ENCODE measurements at places on chromosomes 1 and 21.

GRCh38 chr1:155996166-155996565 is 17.8 kb upstream of the ARHGEF2 start:
- DNase-seq = no peak

DNA sequence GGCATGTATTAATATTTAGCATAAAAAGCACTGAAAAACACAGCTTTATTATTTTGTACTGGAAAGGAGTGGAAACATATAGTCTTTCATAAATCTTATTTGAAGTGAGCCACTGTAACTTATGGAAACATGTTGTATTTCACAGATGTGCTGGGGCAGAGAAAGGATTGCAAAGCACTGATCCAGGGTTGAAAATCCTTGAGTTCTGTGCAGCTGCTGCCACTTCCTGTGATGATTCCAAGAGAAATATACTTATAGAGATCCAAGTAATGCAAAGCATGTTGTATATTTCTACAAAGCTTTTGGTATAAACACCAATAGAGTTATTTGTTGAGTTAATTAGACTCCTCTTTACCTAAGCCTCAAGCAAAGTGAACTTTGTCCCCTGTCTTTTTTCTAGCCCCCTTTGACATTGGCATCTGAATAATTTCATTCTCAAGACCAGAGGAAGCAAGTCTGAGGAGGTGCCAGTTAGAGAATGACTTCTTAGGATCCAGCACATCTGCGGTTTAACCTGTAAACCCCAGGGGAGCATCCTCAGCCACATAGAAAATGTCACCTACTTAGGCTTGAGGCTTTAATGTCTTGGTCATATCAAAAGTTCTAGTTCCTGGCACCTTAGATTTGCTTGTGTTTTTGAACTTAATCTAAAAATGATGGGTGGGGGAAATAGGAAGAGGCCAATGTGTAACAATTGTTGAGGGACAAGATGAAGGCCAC is 173.3 kb downstream of the FASLG start:
- DNase-seq = no peak

DNA sequence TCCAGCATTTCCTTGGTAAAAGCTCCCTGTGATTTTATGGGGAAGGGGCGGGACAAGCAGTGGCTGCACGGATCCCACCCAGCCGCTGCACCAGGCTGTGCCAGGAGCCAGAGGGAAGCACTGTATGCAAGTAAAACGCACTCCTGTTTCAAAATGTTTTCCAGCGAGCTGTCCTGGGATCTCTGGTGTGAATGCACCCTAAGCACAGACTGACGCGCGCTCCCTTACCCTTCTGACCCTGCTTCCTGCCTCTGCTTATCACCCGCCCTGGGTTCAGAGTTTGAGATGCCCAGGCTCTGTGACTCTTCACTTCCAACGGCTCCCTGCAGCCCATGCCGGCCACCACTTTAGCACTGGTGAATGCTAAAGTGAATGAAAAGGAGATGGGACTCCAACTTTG is 131.2 kb downstream of the RHOU start:
- no peak for DNase-seq

GRCh38 chr1:212838145-212838544 is 9.3 kb downstream of the SPATA45 start:
- DNase-seq = no peak

- DNase-seq = no peak
Observed at GRCh38 chr1:65105596-65105995, 42.4 kb upstream of the AK4 start.

- DNase-seq = no peak
Observed at GRCh38 chr1:230122366-230123279, 55.6 kb downstream of the GALNT2 start.

GRCh38 chr1:74613894-74614293 is 59.7 kb downstream of the ERICH3 start:
- DNase-seq = no peak

Data from stimulated activated CD8-positive, alpha-beta memory T cell treated with anti-CD3 and anti-CD28 coated beads, Interleukin-4, amount 100 ng/mL, for 1 hour (primary cell).